Right renal pelvis (tissue), 4 donors: ENCODE measurements at places on chromosomes 3 and 15. TPM values are rescaled to one million over a fixed set of nuclear protein-coding genes. Genes with fewer than 3 reads are reported as not detected.

TTLL13 gene
- polyA plus RNA-seq, result 0.15 TPM

CLEC3B gene
- 31.8 TPM for polyA plus RNA-seq

MRPS11 gene
- polyA plus RNA-seq, result 46.9 TPM

DGKG gene
- 1.1 TPM for polyA plus RNA-seq

TICRR gene
- polyA plus RNA-seq, result 9.8 TPM

CYP1A1 gene
- polyA plus RNA-seq, result not detected

MED12L gene
- polyA plus RNA-seq, result 1.6 TPM

HCN4 gene
- polyA plus RNA-seq, result 1.00 TPM
